ENCODE measurements at places on chromosomes 3 and 15.

DNA sequence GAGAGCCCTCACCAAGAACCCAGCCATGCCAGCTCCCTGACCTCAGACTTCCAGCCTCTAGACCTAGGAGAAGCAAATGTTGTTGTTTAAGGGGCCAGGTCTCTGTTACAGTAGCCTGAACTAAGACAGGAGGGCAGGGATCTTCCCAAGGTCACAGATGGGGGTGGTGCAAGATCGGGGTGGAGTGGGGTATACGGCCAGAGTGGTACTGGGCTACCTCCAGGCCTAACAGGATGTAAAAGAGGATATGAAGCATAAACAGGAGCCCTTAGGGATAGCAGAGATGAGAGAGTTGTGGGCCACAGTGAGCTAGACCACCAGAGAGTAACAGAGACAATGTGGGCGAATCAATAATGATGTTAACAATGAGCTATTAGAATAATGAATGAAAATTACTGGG, 82.9 kb downstream of the TOP2B start:
- DNase-seq: no peak

DNA sequence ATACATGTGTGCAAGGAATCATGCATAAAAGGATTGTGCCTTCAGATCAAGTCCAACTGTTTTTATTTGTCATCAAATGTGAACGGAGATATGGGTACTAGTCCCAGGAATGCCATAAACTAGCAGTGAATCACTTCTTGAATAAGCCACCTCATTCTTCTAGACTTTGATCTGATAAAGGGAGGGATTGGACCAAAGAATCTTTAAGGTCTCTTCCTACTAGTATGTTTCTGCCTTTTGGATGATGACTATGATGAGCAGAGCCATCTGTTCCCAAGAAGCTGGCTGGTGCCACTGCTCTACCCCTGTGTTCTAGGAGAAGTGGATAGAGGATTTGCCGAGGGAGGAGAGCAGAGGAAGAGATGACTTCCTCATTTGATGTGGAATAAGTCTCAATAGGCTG, 28.8 kb upstream of the UACA start:
- no peak for DNase-seq

DNA sequence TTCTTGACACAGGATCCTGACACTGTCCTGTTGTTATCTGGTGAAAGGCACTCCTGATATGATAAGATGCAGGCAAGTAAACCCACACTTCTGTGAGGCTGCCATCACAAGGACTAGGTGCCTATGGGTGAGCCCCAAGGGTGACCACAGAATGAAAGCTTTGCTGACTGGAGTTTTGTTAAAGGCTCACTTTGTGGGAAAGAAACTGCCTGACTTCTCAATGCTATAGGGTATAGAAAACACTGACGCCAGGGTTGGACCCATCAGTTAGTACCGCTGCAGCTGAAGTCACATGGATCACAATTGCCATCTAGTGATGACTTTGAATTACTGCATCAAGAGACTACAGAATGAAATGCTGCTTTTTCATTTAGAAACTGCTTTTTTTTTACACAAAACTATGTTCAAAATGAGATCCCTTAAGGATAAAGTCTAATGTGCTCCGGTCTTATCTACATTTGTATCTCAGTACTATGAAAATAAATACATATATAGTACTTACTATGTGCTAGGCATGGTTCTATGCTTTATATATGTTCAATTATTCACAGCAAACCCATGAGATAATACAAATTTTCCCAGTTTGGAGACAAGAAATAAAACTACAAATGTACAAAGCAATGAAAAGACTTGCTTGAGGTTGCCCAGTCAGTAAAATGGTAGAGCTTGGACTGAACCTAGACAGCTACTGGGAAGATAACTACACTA, 64.2 kb upstream of the CMSS1 start:
- DNase-seq: no peak

DNA sequence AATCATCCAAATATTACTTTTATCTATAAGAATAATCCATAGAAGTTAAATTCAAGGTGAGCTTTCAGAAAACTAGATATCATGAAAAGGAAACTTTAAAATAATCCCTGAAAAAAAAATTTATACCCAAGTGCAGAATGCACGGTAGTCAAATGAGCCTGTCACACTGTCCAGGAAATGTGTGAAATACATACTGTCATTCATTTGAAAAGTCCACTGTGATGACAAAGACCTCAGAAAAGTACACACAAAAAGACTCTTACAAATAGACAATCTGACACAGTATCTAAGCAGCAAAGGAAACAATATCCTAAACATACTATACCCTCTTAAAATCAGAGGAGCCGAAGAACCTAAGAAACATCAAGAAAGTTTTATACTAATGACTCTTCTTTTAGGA, 29.7 kb downstream of the SUCLG2 start:
- no peak for DNase-seq

DNA sequence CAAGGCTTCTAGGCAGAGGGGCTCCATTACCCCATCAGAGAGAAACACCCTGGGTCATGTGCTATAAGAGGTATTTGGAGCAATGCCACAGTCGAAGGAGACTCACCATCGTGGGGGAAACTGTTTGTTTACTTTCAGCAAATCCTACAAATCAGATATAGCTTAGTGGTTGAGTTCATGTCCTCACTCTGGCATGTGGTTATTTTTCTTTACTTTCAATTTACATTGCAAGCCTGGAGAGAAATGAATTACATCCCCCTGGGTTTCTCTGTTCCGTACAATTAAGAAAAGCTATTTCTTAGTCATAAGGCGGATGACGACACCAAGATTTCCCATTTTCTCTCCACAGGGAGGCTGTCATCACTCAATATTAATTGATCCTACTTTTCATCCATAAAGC, 36.9 kb downstream of the RFTN1 start:
- no peak for DNase-seq

- no peak for DNase-seq
Measured at GRCh38 chr3:41290306-41290705, 91.0 kb downstream of the CTNNB1 start.

DNA sequence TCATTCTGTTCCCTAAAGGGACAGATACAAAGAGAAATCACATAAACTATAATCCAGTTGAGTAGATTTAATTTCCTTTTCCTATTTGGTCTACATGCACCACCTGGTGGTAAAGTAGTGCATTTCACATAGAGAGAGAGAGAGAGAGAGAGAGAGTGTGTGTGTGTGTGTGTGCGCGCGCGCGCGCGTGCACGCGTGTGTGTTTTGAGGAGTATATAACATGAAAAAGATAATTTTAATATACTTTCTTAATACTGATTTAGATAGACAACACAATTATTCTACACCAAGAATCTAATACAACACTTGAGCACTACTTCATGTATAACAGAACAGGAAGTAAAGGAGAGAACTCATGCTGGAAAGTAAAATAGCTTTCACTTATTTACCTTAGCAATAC, 1.1 kb upstream of the FGF7 start:
- DNase-seq: peak; percentile 30

- no peak for DNase-seq
Measured at GRCh38 chr3:127304121-127304744, 16.4 kb upstream of the PRR20G start.

DNA sequence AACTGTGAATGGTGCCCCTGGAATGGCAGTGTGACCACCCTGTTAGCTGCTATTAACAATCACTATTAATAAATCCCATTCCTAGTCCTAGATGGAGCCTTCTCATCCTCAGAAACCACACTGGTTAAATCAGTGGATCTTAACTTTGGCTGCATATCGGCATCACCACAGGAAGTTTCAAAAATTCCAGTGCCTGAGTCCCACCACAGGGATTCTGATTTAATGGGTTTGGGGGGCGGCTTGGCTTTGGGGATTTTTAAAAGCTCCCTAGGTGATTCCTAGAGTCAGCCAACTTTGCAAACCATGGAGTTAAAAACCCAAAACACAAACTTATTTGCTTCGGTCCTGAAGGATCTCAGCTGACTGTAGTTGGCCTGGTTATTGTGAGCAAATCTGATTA, 3.1 kb downstream of the FAM107A start:
- no peak for DNase-seq
